Stimulated activated CD4-positive, alpha-beta T cell treated with anti-CD3 and anti-CD28 coated beads, Interleukin-15, amount 100 ng/mL, for 1 hour (primary cell): ENCODE measurements at places on chromosomes 1 and 21.

GRCh38 chr1:21926814-21927532 is 10.1 kb downstream of the HSPG2 start:
- no peak for DNase-seq

- no peak for DNase-seq
Measured at GRCh38 chr1:44842862-44843655, at the start of gene PTCH2. Gene PTCH2, minus strand, starts transcription at chr1:44843253. Its CDS starts 321 bp downstream, at chr1:44842932.

GRCh38 chr1:15525050-15526020 is 1.3 kb upstream of the DNAJC16 start:
- DNase-seq: no peak

- no peak for DNase-seq
Measured at GRCh38 chr1:114549137-114549536, 32.3 kb downstream of the BCAS2 start.

DNA sequence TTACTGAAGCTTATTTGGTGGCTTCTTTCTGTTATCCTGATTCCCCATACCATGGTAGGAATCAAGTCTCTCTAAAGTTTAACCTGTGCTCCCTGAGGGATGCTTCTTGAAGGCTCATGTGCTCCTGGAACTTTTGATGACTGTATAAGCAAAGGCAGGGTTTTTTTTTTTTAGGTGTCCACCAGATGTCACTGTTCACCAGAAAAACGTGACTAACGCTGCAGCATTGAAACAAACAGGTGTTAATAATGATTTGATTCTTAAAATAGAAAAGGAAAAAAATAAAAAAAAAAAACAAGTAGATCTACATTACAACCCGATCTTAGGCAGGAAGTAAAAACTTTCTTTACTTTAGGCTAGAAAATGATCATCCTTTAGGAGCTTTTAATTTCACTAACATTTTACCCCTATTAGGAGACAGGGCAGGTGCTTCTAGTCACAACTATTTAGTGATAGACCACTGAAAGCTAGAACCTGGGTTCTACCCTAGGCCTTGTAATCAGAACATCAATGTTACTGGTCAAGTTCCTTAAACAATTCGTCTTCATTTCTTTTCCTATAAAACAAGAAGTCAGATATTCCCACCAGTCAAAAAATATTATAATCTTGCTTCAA is 223.0 kb downstream of the PLA2G4A start:
- no peak for DNase-seq

- DNase-seq: no peak
Measured at GRCh38 chr1:237390823-237391222, 348.8 kb downstream of the RYR2 start.
